Vagina (tissue), 2 donors: ENCODE measurements at places on chromosomes 5 and 9.

DNA sequence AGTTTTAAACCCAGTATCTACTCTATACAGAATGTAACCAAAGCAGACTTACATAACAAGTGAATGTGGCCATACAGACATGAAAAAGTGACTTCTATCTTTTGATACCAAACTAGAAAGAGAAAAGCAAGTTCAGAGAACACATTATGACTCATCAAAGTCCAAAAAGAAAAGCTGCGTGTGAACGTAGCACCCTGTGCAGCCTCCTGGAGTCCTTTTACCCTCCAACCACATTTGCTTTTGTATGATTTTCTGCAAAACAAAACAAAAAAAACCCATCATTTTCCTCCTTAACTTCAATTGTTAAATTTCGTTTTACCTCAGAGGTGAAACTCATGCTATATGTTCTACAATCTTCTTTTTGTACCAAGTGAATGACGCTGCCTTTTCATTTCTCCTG, 2.8 kb upstream of the SMARCA2 start:
- DNase-seq, result no peak

DNA sequence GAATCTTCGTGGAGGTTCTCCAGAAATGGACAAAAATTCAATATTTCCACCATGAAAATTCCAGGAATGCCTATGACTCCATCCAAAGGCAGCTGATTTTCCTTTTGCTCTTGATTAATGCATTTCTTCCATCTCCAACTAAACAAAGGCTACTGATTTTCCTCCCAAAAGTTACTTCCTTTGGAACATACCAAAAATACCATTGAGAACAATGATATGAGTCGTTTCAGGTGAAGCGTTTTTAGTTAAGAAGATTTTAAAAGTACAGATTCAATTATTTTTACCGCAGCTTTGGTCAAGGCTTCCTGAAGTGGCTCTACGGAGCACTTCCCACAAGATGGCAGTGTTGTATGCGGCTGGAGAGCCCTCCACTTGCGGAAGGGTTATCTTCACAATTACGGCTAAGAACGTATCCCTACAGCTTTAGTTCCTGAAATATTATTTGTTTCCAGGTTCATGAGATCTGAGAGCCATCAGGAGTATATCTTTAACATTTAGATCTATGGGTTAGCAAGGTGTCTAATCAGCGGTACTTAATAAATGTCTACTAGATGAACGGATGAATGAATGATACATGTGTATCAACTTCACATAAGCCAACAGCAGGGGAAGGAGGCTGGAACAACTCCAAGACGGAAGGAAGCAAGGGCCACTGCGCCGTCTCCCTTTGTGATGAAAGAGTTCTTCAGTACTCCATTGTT, 35.9 kb upstream of the ARSB start:
- no peak for DNase-seq

GRCh38 chr5:59001154-59001553, 418.3 kb downstream of the RAB3C start:
- DNase-seq, result no peak

- no peak for DNase-seq
Observed at GRCh38 chr5:3597167-3598007, 1.8 kb downstream of the IRX1 start.

- no peak for DNase-seq
Observed at GRCh38 chr9:133347515-133347984, 381 bp downstream of the MED22 start.

GRCh38 chr5:154546719-154547118, 68.7 kb upstream of the HAND1 start:
- DNase-seq, result no peak

DNA sequence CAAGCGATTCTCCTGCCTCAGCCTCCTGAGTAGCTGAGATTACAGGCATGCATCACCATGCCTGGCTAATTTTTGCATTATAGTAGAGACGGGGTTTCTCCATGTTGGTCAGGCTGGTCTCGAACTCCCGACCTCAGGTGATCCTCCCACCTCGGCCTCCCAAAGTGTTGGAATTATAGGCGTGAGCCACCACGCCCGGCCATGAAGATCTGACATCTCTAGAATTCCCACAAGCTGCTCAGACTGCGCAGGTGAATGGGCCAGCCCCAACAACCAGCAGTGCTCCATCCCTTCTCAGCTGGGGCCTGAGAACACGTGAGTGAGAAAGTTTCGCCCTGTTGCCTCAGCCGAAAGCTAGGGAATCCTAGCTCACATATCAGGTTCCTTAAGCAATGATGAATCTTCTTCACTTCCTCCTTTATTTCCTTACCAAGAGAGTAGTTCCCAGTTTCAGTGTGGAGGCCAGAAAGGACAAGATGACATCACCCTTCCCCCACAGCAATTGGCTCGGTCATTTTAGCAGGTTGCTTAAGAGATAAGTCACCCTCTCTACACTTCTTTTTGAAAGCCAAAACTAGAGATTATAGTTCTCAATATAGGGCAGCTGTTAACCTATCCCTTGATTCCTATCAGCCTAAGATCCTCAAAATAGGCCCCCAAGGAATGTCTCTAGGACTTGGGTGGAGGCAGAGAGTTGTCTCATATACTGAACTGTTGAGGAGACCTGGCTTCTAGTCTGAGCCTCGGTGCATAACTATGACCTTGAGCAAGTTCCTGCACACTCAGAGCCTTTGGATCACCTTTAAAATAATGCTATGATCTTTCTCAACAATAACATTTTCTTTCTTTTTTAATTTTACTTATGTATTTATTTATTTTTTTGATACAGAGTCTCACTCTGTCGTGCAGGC, 23.9 kb upstream of the PPP2CA start:
- no peak for DNase-seq

GRCh38 chr5:149012350-149012749, 50.5 kb downstream of the SH3TC2 start:
- no peak for DNase-seq
